ENCODE measurements at places on chromosomes 6 and 20. TPM values are rescaled to one million over a fixed set of nuclear protein-coding genes. Genes with fewer than 3 reads are reported as not detected.

DNA sequence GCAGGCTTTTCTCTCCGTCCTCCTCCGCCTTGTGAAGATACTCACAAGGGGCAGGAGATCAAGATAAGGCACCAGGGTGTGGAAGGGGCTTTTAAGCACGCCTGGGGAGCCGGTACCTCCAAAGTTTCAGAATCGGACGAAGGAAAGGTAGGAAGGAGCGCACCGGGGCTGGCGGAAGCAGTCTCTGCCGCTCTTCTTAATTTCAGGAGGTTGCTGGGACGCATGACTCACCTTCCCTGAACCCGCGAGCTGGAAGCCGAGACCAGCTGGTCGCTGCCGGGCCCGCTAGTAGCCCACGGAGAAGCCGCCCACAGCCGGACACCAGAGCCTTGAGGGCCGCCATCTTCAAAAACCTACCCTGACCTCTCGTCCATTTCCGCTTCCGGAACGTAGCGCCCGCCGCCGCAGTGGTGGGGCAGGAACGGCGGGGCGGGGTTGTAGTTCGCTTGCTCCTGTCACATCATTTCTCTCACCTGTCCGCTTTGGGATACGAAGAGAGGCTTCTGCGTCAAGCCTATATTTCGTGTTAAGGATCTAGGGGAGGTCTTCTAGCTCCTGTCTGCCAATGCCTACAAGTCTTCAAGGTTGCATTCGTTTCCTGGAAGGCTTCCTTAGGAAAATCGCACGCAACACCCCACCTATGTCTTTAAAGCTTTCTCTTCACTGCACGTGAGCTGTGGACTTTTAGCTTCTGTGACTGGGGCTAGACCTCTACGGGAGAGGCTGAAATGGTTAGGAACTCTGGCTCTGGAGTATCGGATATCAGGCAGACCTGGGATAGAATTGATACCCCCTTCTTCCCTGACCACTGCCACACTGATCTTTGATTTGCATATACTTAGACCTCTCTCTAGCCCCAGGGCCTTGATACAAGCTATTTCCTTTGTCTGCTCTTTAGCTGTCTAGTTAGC, at the start of gene MRPS18A:
TSS of gene MRPS18A (minus strand) at position 355 of the 911 bp plus-strand sequence. CDS start at position 343, 12 bp downstream.
- DNase-seq: peak; percentile 94

DNA sequence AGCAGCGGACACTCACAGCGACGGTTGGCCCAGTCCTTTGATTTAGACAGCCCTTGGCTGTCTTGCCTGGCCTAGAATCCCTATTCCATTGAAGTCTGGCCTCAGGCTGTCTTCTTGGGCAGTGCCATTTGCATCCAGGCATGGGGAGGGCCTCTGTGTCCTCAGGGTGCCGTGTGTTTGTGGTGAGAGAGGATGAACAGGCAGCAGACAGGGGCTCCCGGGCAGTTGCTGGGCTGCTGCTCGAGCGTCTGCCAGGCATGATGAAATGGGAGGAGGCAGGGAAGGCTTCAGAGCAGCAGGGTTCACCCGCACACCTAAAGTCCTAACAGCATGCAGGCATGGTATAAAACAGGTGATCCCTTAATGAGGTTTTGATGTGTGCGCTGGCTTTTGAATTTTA, 126.9 kb downstream of the SOBP start:
- no peak for DNase-seq

GRCh38 chr6:160387916-160388643, 39.9 kb downstream of the SLC22A3 start:
- no peak for DNase-seq

DNA sequence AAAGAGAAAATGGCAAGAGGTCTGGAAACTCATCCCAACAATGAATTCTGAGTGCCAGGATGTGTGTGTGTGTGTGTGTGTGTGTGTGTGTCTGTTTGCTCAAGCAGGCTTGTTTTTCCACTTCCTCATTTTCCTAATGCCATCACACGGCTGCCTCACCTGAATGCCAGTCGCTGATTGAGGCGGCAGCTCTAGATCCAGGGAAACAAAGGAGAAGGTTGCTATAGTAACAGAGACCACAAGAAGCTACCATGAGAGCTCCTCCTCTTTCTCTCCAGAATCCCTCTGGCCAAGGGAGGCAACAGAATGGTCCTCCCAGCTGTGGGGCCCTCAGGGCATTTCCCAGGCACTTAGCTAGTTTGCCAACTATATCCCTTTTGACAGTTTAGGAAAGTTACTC, 241.1 kb upstream of the TSHZ2 start:
- DNase-seq: no peak

ARHGAP40 gene
- not detected for total RNA-seq

- no peak for DNase-seq
Observed at GRCh38 chr20:4821590-4821989, 99.9 kb downstream of the PRND start.
